Mesothelial cell of epicardium (in vitro differentiated cells): ENCODE measurements at places on chromosomes 5 and 9.

DNA sequence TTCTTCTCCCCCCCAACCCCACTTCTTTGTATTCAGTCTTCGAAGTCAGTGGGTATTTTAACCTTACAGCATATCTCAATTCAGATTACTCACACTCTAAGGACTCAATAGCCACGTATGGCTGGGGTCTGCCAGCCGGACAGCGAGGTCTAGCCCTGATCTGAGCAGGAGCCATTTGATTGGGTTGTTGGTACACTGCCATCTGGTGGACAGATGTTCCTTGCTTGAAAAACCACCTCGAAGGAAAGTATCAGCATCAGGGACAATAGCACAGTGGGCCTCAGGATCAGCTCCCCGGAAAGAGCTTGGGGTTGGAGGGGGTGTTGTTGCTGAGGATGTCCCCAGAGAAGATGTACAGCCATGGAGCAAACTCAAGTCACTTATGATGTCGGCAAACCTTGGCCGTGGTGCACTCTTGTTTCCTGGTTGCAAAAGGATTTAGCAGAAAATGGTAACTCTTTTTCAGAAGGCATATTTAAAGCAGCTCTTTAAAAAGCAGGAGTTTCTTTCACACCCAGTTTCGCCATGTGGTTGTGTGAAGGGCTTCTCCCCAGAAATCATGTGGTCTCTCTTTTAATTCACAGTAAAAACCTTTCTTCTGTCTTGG, 31.7 kb upstream of the KCNMB1 start:
- no peaks in the 10 kb centered on the region for H3K36me3 ChIP-seq
- no peak overlapping the region for H3K4me3 ChIP-seq
- peak; percentile 66 for DNase-seq
- H3K27ac ChIP-seq = no peak overlapping the region

DNA sequence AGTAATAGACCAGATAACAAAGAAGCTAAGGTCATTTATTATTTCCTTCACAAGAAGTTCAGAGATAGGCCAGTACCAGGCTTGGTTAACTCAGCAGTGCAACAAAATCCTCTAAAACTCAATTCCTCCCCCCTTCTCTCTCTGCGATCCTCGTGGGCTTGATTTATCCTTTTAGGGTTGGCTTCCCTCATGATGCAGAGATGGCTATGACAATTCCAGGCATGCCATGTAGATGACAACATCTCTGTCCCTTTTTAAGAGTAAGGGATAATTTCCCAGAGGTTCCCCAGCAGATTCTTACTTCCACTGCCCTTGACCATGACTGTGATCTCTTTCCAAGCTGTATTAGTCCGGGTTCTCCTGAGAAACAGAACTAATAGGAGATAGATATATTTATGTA, 28.7 kb upstream of the DAP start:
- H3K27me3 ChIP-seq = no peaks in the 10 kb centered on the region
- H3K27ac ChIP-seq = no peak overlapping the region
- H3K4me3 ChIP-seq = no peak overlapping the region
- H3K36me3 ChIP-seq = no peaks in the 10 kb centered on the region
- H3K4me1 ChIP-seq = peaks cover 7% of the 10 kb centered on the region
- DNase-seq = no peak

GRCh38 chr5:121033334-121033733, 569.2 kb downstream of the PRR16 start:
- no peaks in the 10 kb centered on the region for H3K36me3 ChIP-seq
- no peaks in the 10 kb centered on the region for H3K27me3 ChIP-seq
- no peak overlapping the region for H3K27ac ChIP-seq
- no peak overlapping the region for H3K4me3 ChIP-seq
- no peak for DNase-seq
- peaks cover 12% of the 10 kb centered on the region for H3K4me1 ChIP-seq

DNA sequence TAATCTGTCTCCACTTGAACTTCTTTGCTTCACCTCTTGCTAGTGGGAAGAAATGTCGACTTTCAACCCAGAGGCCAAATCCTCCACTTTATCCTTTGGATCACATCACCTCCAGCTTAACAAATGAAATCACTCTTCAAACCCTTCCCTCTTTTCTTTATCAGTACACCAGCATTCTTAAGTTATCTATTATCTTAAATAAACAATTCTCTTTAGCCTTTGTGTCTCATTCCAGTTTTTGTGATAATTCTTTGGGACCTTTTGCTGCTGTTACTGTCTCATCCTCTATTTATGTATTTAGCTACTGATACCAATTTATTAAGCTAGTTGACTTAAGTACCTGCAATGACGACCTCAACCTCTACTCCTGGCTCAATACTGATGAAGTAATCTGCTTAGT, 28.1 kb upstream of the FBN2 start:
- no peaks in the 10 kb centered on the region for H3K36me3 ChIP-seq
- H3K27me3 ChIP-seq = no peaks in the 10 kb centered on the region
- peaks cover 11% of the 10 kb centered on the region for H3K4me1 ChIP-seq
- H3K27ac ChIP-seq = no peak overlapping the region
- no peak for DNase-seq
- no peak overlapping the region for H3K4me3 ChIP-seq

- no peaks in the 10 kb centered on the region for H3K4me1 ChIP-seq
- H3K27ac ChIP-seq = no peak overlapping the region
- no peak for DNase-seq
- H3K4me3 ChIP-seq = no peak overlapping the region
- H3K36me3 ChIP-seq = peaks cover 54% of the 10 kb centered on the region
These were observed 27.3 kb upstream of the CFAP157 start for GRCh38 chr9:127679506-127679905.

DNA sequence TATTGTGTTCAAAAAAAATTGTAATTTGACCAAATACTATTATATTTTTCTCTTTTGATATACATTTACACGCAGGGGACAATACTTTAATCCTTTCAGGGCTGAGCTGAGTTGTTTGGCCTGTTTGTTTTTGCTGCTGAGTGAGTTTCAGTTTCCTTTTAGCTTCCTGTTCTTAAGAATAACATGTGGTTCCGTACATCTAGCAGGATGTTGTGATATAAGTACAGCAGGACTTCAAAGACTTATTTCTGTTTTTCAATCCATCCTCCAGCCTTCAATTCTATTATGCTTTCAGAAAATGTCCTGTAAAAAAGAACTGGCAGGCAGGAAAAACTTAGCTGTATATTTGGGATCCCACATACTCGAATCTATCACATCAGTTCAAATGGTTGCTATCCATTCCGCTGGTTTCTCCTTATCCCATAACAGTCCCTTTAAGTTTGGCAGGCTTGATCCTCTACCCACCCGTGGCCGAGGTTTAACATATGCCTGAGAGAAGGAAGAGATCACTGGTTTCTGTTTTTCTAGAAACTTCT, 1037.3 kb upstream of the ACO1 start:
- H3K27me3 ChIP-seq = peaks cover 3% of the 10 kb centered on the region
- H3K4me3 ChIP-seq = no peak overlapping the region
- H3K27ac ChIP-seq = peak overlapping the region; percentile 56
- H3K36me3 ChIP-seq = no peaks in the 10 kb centered on the region
- peaks cover 4% of the 10 kb centered on the region for H3K4me1 ChIP-seq

DNA sequence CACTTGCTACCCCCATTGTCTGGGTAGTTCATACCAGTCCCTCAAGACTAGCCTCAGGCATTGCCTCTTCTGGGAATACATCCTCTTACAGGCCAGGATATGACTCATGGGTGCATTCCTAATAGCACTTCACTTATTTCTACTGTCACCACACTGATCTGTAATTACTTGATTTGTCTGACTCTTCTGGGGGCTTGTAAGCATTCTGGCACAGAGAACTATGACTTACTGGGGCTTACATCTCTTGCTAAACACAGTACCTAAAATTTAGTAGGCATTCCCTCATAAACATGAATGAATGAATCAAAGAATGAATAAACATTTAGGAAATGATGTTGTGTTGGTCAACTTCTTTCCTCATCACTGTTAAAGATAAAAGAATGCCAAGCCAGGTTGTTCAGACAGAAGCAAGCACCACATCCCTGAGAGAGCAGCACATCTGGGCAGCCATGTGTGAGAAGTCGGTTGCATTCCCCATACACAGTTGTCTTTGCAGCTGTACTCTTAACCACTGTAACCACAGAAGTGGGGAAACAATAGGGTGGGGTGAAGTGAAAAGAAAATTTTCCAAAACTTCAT, 27.6 kb downstream of the IL7R start:
- H3K27me3 ChIP-seq = no peaks in the 10 kb centered on the region
- no peaks in the 10 kb centered on the region for H3K36me3 ChIP-seq
- no peak overlapping the region for H3K27ac ChIP-seq
- no peak for DNase-seq
- H3K4me3 ChIP-seq = no peak overlapping the region

GRCh38 chr5:143793249-143793648, 18.7 kb upstream of the HMHB1 start:
- H3K4me1 ChIP-seq = peaks cover 8% of the 10 kb centered on the region
- no peak overlapping the region for H3K4me3 ChIP-seq
- DNase-seq = no peak

DNA sequence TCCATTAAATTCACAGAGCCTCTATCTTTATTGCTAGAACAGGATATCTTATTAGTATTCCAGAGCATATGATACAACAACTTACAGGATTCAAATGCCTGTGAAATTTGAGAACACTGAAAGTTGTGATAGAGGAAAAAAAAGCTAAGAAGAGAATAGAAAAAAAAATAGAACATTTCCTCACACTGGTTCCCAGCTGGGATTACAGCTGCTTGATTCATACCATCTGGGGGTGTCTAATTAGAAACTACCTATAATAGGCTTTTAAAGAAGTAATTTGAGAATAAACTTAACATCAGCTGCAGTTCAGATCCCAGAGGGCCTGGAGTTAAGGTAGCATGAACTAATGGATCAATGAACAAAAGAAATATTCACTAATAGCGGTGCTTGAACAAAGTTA, 922.0 kb downstream of the CDH12 start:
- no peaks in the 10 kb centered on the region for H3K27me3 ChIP-seq
- peaks cover 14% of the 10 kb centered on the region for H3K4me1 ChIP-seq
- H3K27ac ChIP-seq = no peak overlapping the region
- no peak overlapping the region for H3K4me3 ChIP-seq
- H3K36me3 ChIP-seq = peaks cover 1% of the 10 kb centered on the region

DNA sequence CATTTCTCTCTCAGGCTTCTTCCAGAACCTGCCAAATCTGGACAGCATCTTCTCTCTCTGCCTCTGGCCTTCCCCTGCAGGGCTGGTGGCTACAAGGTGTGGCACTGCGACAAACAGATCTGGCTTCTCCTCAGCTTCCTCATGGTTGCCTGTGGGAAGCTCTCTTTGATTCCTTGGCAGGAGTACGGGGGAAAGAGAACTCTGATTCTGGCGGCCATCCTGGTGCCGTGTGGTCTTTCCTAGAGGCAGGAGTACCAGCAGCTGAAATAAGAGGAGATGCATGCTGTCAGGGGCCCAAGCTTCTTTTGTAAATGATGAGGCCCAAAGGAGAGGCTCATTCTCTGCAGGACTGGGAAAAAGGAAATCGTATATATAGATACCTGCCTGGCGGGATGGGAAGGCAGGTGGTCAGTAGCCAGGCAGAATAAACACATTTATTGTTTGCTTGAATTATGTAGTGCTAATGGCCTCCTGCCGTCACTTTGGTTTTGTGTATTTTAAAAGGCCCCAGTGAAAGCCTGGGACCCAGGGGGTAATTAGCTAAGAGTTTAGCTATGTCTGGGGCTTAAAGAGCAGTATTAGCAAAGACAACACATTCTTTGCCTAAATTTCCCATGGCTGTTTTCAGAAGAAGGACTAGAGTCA, at the start of gene CER1:
Gene CER1, minus strand, starts transcription at position 343 of the 645 bp plus-strand sequence. Its CDS starts 61 bp downstream, at position 282.
- H3K4me3 ChIP-seq = no peak within 1 kb of the TSS
- peaks cover 5% of the 10 kb centered on the region for H3K4me1 ChIP-seq
- H3K27me3 ChIP-seq = peaks cover 28% of the 10 kb centered on the region

DNA sequence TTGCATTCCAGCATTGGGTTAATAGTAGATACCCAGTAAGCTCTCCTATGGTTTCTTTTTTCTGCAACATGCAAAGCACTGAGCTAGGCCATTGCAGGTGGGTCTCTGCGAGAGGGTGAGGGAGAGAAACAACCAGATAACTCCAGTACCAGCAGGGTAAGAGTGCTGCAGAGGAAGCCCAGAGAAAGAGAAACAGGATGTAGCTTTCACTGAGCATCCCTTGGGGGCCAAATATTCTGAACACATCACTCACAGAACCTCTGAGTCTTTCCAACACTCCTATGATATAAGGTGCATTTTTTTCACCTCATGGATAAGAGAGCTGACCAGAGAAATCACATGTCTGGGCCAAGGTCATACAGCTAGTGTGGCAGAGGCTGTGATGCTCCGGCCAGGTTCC, 76.7 kb downstream of the TRIM32 start:
- DNase-seq = no peak
- no peaks in the 10 kb centered on the region for H3K36me3 ChIP-seq
- no peaks in the 10 kb centered on the region for H3K4me1 ChIP-seq
- no peak overlapping the region for H3K27ac ChIP-seq
- H3K27me3 ChIP-seq = no peaks in the 10 kb centered on the region

- H3K4me1 ChIP-seq = peaks cover 23% of the 10 kb centered on the region
- H3K36me3 ChIP-seq = no peaks in the 10 kb centered on the region
- no peak for DNase-seq
These were observed 3.9 kb downstream of the FUBP3 start for GRCh38 chr9:130583271-130583670.

DNA sequence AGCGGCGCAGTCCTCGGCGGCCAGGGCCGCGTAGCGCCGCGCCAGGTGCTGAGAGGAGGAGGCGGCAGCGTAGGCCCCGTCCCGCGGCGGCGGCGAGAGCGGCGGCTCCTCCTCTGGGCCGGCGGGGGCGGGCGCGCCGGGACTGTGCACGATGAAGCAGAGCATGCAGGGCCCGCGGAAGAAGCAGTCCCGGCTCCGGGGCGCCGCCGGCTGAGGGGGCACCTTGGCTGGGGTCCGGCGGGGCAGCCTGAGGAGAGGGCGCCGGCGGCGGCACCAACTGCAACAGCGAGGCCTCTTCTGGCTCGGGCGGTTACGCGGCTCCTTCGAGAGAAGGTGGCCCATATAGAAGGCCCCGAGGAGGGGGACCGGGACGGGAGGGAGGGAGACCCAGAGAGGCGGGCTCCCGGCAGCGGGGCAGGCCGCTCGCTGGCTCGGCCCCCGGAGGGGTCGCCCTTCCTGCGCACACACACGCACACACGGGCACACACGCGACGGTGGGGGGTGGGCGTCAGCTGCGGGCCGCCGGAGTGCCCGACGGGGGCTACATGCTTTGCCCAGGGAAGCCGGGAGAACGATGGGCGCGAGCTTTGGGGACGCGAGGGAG, 446 bp downstream of the FBXL17 start:
- peak overlapping the region; percentile 88 for H3K4me3 ChIP-seq
- H3K36me3 ChIP-seq = peaks cover 8% of the 10 kb centered on the region
- peak overlapping the region; percentile 70 for H3K27ac ChIP-seq

- peak overlapping the region; percentile 93 for H3K27ac ChIP-seq
- no peaks in the 10 kb centered on the region for H3K36me3 ChIP-seq
- peaks cover 30% of the 10 kb centered on the region for H3K4me1 ChIP-seq
- no peaks in the 10 kb centered on the region for H3K27me3 ChIP-seq
- DNase-seq = no peak
These were observed 203.9 kb downstream of the C9orf50 start for GRCh38 chr9:129416821-129417539.

GRCh38 chr5:177176175-177176711, 42.7 kb downstream of the NSD1 start:
- no peak overlapping the region for H3K4me3 ChIP-seq
- DNase-seq = no peak
- peaks cover 17% of the 10 kb centered on the region for H3K4me1 ChIP-seq
- H3K27me3 ChIP-seq = no peaks in the 10 kb centered on the region
- H3K36me3 ChIP-seq = peaks cover 6% of the 10 kb centered on the region
